Muscle of leg (tissue), 16 donors: ENCODE measurements at places on chromosomes 4 and X.

DNA sequence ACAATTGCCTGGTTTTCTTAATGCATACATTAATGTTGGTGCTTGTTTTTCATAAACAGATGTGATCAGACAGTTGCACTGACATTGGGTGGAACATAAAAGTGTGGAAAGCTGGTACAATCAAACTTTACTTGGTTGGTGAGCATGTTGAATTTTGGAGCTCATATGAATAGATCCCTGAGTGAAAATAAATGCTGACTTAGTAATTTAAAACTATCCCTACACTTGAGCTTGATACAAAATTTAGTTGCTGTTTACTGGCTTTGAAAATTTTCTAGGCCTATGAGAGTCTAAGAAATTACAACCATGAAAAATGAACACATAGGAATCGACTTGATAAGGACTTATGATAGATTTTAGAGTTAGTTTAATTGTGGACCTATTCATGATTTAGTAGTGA is 551.8 kb upstream of the PABPC4L start:
- DNase-seq, result no peak

DNA sequence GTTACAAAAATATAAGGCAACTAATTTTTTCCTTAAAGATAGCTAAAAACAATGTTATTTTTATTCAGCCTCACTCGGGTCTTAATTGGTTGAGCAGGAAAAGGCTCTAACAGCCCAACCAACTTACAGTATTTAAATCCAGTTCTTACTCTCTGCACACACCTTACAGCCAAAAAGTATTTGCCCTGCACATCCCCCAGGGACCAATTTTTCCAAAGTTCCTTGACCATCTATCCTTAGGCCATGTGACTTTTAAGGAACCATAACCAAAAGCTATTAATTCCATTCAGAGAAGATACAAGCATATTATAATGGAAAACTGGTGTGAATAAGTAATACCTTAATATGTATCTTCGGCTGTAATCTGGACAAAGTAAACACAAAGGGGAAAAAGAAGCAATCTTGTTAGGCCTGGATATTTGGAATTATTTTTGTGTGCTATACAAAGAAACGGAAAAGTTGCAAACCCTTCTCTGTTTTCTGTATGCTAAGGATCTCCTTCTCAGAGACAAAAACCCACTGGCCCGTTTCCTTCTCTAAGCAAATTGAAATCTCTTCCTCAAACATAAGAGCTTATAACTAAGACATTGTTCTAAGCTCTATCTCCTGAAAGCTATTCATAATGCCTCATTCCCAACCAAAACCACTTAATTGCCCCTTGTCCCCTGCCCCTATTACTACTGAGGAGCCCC is 1.0 kb upstream of the THAP9 start:
- DNase-seq, result peak; percentile 39

DNA sequence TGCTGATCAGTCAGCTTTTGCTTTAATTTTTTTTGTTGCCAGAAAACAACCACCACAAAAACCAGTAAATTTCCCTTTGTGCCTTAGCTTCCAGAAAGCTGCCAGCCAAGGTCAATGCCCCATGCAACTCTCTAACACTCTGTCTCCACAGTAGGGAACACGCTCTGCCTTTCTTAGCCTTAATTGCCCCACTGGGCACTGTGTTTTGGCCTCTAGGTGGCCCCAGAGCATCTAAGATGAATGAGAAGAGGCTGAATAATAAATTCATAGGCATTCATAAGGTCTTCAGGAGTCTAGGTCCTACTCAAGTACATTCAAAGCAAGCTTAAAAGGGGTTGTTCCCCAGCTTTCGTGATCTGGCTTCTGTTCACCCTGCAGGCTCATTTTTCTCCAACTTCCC is 57.7 kb upstream of the PASD1 start:
- peak; percentile 13 for DNase-seq

GRCh38 chrX:18698737-18699650 is 8.5 kb upstream of the PPEF1 start:
- DNase-seq, result no peak

DNA sequence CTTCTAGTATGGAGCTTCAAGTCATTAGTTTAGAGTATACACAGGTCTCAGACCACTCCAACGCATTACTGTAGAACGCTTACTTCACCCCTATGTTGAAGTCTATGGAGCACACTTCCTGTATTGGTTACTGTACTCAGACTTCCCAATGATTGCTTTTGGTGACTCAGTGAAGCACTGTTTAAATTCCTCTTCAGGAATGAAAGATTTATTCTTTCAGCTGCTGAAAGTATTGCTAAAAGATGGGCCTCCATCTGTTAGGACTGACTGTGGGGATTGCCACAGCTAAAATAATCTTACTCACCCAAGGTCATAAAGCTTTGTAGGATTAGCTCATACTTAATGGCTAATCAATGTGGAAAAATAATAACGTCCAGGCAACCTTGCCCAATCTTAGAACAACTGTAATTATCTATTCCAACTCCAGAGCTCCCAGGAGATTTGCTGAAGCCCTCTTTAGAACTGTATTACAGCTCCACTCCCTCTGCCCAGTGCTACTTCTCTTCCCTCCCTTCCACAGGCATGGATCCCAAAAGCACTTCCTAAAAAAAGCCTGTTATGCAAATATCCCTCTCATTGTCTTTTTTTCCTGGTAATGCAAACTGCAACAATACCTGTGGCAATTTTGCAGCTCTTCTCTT is 281.9 kb upstream of the HS3ST1 start:
- peak; percentile 32 for DNase-seq

GRCh38 chr4:7158081-7158750 is 34.1 kb upstream of the SORCS2 start:
- no peak for DNase-seq

DNA sequence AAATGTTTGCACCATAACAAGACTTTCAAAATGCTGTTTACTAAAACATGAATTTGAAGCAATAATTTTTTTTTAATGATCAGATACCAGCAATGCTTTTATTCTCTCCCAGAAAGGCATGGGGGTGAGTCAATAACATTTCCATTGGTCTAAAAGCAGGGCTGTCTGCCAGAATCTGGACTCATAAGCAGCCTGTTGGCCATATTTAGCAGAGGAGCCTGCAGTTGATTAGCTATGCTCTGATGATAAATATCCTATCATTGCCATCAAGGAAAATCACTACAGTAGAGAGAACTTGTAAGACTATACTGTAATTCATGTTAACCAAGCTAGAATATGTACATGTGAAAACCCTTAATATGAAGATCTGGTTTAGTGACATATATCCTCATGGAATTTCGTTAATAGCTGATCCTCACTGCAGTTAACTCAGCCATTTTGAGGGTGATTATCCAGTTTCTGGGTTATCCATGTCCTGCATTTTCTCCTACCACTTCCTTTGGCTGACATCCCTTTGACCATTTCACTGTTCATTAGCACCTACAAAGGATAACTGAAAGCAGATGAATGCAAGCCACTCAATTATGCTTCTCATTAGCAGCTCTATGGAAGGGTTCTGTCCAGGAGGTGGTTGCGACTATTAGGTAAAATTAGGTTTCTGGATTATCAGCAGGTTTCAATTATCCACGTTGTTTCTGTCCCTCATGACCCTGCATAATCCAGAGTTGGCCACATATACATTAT is 72.9 kb upstream of the DIAPH2 start:
- DNase-seq, result peak; percentile 26

- DNase-seq, result no peak
Observed at GRCh38 chrX:4936315-4936714, 1222.9 kb upstream of the PRKX start.

- DNase-seq, result peak; percentile 59
Observed at GRCh38 chr4:174340714-174341113, 57.0 kb downstream of the CEP44 start.

DNA sequence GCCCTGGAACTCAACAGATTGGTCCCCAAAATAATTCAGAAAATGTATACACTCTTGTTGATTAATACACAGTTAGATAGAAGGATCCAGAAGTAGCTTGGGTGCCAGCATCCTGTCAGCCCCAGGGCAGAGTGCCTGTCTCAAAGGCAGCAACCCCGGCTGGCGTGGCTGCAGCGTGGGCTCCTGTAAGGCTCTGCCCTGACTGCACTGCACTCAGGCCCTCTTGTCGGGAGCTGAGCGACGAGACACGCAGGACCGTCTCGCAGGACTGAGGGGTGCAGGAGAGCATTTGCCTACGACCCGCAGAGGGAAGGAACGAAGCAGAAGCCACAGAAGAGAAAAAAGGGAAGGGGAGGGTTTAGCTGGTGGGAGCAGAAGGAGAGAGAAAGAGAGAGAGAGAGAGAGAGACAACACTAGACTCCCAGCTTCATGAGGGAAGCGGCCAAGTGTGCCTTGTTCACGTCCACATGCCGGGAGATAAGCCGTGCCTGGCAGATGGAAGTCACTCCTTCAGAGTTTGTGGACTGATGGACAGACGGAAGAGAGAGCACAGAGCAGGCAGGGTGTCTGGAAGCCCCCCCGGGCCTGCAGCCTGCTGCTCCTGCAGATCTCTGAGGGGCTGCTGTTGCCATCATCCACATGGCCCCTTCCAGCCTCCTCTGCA is 38.7 kb upstream of the HELT start:
- DNase-seq, result no peak

DNA sequence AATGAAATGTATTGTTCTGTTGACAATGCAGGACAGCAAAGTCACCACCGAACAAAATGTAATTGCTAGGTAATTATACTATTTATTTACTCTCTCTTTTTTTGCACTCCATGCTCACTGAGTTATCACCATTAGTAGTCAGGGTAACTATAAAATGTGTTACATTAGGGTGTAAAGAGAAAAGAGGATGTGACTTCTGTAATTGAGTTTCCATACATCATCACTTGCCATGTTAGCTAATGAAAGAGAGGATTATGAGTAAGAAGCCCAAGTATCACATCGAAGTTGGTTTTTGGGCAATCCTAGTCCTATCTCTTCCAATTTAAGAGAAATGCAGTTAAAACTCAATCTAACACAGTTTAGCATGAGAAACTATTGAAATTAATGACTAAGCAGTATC is 7.6 kb downstream of the ZXDA start:
- no peak for DNase-seq

GRCh38 chrX:106906361-106906760 is 3.2 kb upstream of the RIPPLY1 start:
- no peak for DNase-seq

DNA sequence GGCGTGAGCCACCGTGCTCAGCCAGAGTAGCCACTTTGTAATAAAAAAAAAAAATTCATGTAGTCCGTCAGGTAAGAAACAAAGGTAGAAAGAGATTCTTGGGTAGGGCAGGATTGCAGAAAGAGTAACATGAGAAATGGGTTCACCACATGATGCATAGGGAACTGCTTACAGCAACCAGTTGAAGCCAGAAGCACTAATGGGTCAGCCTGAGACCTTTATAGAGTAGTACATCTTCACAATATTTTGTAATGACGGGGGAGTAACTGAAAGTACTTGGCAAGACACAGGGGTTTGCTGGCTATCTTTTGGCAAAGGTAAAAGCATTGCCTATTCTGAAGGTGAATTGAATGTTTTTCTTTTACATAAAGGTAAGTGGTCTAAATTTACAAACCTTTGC is 29.1 kb downstream of the FAM193A start:
- no peak for DNase-seq

GRCh38 chrX:134821370-134821769 is 163.1 kb upstream of the PLAC1 start:
- DNase-seq, result peak; percentile 57

DNA sequence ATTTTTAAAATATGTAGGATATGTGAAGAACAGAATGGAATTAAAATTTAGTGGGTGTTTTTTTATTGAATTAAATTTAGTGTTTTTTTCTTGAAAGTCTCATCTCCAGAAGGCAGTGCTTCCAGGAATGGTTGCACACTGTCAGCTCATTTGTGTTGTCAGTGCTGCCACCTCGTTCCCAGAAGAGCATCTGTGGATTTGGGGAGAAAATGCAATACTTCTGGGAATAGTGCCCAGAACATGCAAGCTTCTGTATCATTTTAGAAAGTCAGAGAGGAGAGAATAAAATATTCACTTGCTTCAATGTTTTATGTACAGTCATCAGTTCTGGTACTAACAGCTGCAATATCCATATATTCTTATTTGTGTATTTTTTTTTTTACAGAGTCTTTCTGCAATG is 608.8 kb downstream of the PCDH7 start:
- no peak for DNase-seq

GRCh38 chrX:14832586-14832985 is 40.3 kb downstream of the FANCB start:
- DNase-seq, result peak; percentile 75

DNA sequence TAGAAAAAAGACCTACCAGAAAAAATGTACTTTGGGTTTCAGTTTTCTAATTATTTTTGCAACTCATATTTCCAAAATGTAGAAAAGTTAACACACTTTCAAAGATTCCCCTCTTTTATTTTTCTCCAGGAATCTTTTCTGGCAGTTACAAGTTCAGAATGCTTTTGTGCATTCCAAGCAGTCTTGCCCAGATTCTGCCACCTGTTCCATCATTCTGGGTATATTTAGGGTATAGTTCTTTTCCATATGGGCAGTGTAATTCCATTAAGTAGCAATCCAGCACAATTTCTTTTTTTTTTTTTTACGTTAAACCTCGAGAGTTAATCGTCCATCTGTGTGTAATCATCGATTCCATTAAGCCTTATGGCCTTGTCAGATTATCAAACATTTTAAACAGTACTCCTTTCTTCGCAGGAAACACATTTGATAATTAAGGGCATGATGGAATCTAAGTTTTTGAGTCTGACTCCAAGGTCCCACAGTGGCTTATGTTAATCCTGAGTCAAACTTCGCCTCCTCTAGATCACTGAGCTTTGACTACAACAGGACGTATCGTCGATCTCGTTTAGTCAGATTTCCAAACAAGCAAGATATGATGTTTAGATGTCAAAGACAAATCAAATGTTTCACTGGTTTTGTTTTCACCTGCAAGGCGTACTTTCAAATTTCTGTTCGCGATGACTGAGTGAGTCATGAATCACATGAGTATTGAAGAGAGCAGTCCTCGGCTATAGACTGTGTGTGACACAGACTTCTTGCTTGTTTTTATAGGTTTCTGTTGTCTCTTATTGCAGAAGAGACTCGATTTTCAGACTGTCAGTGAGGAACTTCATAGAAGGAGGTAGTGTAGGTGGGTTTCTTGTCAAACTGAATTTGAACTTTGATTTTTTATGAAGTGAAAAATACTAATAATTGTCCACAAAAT is 118.9 kb upstream of the GK2 start:
- peak; percentile 67 for DNase-seq

DNA sequence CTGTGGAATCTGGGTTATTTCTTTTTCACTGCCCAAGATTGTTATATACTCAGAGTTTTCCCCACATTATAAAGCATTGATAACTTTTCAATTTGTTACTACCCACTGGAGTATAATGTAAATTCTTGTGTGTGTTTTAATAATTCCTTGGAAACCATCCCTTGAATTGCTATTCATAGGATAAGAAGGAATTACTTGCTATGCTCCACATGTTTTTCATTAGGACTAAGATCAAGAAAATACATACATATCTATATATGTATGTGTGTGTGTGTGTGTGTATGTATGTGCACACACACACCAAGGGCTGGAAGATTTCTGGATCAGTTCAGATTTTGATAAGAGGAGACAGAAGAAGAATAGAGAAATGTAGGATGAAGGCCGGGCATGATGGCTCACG is 206.4 kb upstream of the JADE1 start:
- DNase-seq, result peak; percentile 70
